ENCODE measurements at places on chromosomes 1 and 21. TPM values are rescaled to one million over a fixed set of nuclear protein-coding genes. Genes with fewer than 3 reads are reported as not detected.

The RGS13 gene
- total RNA-seq, result not detected

The TFF2 gene
- not detected for total RNA-seq

The TMOD4 gene
- not detected for total RNA-seq

The PBX1 gene
- 13.5 TPM for total RNA-seq

The PCBP3 gene
- 1.2 TPM for total RNA-seq

The KCNA2 gene
- total RNA-seq, result 0.01 TPM

The BARHL2 gene
- not detected for total RNA-seq

The PCSK9 gene
- 3.1 TPM for total RNA-seq

The TIMM17A gene
- 92.1 TPM for total RNA-seq

The CD52 gene
- not detected for total RNA-seq

The CD2 gene
- total RNA-seq, result not detected

The CFAP298 gene
- total RNA-seq, result 31.6 TPM

The CNIH3 gene
- total RNA-seq, result 0.66 TPM

The LY9 gene
- total RNA-seq, result 0.17 TPM

The TTLL7 gene
- total RNA-seq, result 3.2 TPM

The ADCY10 gene
- total RNA-seq, result 0.38 TPM

The AMY2A gene
- total RNA-seq, result not detected

The ADAMTSL4 gene
- 7.1 TPM for total RNA-seq

The C1orf185 gene
- not detected for total RNA-seq

The ERVH48-1 gene
- total RNA-seq, result not detected

The CHIA gene
- total RNA-seq, result not detected

The SPATA45 gene
- total RNA-seq, result not detected

The EFHD2 gene
- total RNA-seq, result 284 TPM

The SASS6 gene
- 3.7 TPM for total RNA-seq

The DNAI4 gene
- 1.3 TPM for total RNA-seq

The PGLYRP4 gene
- total RNA-seq, result not detected

The UMODL1 gene
- not detected for total RNA-seq

The TRIM63 gene
- 1.8 TPM for total RNA-seq

The CFHR5 gene
- total RNA-seq, result not detected

The SELENBP1 gene
- total RNA-seq, result 7.5 TPM

The SPRR2D gene
- not detected for total RNA-seq

The C1orf87 gene
- not detected for total RNA-seq

The CCDC27 gene
- not detected for total RNA-seq

The ADAM30 gene
- total RNA-seq, result not detected

The RNU1-2 gene
- total RNA-seq, result not detected

The DCST1 gene
- not detected for total RNA-seq

The DVL1 gene
- total RNA-seq, result 67.1 TPM

The GJA5 gene
- not detected for total RNA-seq

The HORMAD1 gene
- total RNA-seq, result 9.5 TPM

The HES3 gene
- not detected for total RNA-seq

The ATP5PF gene
- total RNA-seq, result 245 TPM

The CBS gene
- 11.2 TPM for total RNA-seq
